ENCODE measurements at places on chromosomes 12 and 14.
A peak's percentile ranks its signal among the peaks of the same experiment; 100 is the strongest.

DNA sequence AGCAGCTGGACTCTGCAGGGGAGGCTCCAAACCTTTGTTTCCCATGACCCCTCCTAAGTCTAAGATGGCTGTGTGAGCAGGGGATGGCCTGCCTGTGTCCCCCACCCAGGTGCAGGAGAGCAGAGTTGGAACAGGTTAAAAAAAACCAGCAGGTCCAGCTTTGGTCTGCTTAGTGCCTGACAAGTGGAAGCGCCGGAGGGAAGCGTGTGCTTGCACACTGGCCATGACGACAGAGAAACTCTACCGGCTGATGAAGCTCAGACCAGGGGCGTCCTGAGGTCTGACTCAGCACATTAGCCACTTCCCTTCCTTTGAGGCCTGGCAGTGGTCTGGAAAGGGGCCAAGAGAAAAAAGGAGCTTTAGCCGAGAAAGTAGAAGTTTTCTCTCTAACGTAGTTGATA, 280.1 kb downstream of the VRK1 start:
- DNase-seq = no peak

DNA sequence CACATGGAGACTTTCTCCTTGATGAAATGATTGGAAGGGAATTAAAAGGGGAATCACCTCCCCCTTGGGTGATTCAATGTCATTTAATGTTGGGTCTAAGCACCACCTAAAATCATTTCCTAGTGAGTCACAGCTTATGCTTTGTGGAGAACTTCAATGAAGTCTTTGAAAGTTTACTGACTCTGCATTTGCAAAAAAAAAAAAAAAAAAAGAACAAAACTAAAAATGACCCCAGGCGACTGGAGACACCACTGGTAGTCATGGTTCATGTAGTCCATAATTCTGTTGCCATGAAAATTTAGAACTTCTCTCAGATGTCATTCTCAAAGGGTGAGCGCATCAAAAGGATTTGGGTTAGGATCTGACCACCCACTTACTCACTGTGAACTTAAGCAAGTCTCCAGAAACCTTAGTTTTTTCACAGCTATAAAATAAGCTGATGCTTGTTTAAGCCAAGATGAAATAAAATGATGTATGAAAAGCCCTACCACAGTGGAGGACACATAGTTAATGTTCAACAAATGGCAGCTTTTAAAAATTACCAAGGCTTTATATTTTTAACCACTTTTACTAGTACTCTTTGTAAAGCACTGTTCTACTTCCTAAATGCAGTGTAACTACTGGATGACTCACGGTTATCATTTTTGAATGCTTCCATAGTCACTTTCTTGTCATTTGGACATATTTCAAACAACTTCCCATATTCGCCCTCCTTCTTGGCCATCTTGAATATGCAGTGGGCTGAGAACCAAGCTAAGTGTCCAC, 18.1 kb upstream of the KSR2 start:
- DNase-seq = no peak

DNA sequence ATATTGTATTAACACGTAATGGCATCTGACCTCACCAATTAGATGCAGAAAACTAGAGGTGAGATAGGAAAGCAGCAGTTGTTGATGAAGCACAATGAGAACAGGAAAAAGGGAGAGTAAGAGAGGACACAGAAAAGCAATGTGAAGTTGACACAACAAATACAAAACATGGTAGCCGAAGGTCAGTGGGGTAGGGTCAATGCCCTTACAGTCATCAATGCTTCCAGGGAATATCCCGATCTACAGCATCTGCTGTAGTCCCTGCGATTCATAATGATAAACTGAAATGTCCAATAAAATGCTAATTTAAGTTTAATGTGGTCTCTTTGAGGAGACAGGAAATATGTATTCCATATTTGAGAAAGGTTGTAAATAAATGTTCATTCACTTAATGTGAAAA, 2.9 kb upstream of the COL2A1 start:
- DNase-seq = no peak

DNA sequence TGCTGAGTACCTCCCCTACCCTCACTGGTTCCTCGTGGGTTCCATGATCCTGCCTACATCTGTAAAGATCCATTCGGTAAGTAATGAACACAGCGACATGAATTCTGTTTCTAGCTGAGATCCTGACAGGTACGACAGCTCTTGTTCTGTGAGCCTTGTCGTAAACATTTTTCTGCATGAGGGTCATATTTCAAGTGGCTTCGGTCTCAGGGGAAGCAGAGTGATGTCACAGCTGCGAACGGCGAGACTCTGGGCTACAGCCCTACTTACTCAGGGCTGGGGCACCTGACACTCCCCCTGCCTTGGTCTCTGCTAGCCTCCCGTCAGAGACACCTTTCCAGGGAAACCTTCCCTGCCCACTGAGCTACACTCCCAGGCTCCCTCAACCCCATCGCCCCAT, 85.8 kb downstream of the RBM19 start:
- DNase-seq = no peak

- DNase-seq = no peak
These were observed 12.1 kb downstream of the SIRT4 start for GRCh38 chr12:120314220-120314619.

DNA sequence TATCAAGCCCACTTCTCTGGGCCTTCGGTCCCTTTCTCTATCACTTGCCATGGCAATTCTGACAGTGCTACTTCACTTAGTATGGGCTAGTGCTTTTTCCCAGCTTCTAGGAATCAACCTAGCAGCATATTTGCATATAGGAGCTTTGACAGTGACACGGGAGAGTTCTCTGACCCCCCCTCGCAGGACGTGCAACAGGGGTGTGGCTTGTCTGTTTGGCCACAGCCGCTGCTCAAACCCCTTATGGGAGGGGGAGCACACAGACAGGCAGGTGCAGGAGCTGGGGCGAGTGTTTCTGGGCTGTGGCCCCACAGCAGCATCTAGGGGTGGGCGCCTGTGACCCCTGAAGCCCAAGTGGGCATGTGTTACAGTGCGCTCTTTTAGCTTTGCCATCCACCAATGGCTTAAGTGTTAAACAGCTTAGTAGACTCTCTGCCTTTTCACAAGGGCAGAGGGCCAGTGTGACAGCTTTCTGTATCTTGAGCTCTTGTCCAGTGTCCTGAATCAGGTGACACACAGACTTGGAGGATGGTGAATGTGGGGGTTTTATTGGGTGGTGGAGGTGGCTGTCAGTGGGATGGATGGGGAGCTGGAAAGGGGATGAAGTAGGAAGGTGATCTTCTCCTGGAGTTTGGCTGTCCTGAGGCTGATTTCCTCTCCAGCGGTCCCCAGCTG, 229.3 kb downstream of the PCNX1 start:
- DNase-seq = no peak

GRCh38 chr12:50088577-50089335, 3.6 kb downstream of the SMARCD1 start:
- DNase-seq = peak; percentile 25

- DNase-seq = no peak
These were observed 403 bp downstream of the ATN1 start for GRCh38 chr12:6928022-6928702.

DNA sequence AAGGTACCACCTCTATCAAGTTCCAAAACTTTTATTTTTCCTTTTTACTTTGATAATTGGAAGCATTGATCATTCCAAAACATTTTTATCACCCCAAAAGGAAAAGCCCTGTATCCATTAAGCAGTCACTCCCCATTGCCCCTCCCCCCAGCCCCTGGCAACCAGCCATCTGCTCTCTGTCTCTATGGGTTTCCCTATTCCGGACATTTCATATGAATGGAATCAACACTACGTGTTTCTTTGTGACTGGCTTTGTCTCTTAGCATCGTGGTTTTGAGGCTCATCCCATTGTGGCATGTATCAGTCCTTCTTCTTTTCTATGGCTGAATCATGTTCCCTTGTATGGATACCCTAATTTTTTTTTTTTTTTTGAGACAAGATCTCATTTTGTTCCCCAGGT, 18.0 kb upstream of the PHETA1 start:
- no peak for DNase-seq

- no peak for DNase-seq
These were observed 33.3 kb upstream of the STON2 start for GRCh38 chr14:81433378-81433777.

- DNase-seq = no peak
These were observed 2.2 kb downstream of the NELL2 start for GRCh38 chr12:44873898-44874297.

DNA sequence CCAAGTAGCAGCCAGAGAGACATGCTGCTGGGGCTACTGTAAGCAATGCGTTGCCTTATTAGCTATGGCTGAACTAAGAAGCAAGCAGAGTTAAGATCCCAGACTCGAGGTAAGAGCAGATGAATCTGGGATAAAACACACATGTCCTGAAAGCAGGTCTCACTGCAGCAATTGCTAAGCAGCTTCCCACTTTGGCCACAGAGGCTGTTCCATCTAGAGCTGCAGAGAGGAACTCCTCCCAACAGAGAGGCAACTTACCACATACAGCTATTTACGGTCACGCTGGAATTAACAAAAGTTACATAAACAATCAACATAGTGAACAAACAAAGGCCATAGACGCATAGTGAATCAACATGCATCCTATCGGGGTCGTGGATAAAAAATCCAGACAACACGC, 90.2 kb downstream of the KSR2 start:
- DNase-seq = no peak

DNA sequence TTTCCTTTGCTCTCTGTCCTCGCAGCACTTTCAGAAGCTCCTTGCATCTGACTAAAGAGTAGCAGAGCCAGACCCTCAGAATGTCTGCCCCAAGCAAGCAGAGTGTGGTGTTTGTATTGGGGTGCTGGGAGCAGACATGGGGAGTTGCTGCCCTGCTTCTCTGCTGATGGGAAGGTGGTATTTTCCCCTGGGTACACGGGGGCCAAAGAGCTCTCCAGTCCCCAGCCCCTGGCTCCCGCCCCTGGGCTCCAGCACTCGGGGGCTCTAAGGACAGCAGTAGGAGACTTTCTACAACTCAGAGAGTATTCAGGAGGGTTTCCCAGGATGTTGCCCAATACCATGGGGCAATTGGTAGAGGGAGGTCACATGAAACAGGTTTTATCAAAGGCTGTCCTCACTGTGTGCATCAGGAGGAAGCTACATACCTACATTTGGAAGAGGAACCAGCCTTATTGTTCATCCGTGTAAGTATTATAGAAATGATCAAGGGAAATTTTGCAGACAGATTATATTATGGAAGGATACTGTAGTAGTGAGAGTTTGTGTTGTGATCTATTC, 50.3 kb downstream of the DAD1 start:
- DNase-seq = no peak

DNA sequence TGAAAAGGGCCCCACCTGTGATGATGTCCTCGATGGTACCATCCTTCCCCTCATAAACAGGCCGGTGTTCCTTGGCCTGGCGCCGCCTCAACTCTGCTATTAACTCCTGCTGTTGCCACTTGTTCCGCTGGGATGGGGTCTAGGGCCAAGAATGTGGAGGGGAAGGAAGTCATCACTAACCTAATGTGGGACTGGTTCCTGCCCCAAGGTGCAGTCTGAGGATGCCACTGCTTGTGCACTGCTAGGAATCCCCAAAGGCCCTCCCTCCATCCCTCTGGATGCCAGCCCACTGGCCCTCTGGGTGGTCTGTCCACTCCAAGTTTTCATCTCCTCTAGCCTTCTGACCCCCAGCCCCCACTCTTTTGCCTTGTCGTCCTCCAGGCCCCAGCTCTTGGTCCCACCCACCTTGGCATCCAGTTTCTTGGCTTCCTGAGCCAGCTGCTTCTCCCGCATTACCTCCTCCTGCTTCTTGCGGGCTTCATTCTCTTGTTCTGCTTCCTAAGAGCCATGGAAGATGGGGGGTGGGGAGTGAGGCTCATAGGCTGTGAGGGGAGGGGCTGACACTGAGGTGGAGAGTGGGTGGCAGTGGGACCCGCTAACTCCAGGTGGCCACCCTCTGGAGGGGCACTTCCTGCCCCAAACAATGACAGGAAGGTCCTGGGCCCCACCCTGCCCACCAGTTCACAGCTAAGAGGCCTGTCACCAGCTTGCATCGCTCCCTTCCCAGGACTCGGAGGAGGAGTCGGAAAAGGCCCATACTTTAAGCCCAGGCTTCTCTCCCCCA, 23.7 kb downstream of the PRPF40B start:
- no peak for DNase-seq

DNA sequence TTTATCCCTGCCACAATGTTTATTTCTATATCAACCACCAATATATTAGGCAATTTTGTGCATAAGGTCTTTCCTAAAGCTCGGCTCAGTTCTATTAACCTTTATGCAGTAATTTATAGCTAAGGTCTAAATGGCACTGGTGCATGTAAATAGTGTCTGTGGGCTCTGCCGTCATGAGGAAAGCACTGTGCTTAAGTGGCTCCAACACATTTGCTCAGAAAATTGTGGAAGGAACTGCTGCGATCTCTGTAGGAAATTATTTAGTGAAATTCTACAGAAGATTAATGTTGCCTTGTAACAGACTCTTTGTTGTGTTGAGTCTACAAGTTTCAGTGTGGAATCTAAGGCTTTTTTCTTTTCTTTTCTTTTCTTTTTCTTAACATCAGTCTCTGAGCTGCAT, 54.0 kb upstream of the EGLN3 start:
- no peak for DNase-seq

DNA sequence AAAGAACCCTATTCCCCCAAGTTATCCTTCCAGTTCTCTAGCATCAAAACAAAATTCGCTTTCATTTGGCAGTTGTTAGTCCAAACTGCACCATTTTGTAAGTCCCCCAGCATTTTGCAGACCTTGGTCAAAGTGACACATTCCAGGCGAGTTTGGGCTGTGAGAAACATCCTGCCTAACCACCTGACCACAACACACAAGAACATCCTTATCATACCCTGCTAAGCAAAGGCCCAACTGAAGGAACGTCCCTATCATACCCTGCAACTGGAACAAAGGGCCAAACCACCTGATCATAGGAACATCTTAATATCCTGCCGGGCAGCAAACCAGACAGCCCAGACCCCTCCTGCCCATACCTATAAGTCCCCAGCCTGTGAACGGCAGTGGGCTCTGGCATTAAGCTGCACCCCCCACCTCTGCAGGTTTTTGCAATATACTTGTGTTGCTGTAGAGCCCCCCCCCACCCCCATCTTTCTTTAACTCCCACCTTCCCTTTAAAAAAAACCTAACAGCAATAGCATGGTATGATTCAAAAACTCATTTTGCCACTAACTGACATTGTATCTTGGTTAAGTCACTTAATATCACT, 2.7 kb downstream of the PCNX4 start:
- no peak for DNase-seq

DNA sequence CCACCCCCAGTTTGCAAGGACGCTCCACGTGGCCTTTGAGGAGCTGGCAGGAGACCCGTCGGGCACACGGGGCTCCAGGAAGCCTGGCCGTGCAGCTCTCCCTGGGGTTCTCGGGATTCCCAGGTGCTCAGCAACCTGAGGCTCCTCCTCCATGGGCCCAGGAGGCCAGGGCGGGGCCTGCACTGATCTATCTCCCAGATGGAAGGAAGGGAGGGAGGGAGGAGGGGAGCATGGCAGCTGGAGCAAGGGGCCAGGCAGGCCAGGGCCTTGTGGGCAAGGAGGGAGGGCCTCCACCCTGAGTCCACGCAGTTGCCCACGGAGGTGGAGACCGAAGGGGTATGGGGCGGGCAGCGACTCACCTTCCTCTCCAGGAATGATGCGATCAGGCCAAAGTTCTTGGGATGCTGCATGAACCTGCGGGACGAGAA, 127.3 kb downstream of the RFLNA start:
- DNase-seq = no peak

GRCh38 chr12:645563-646071, 17.6 kb downstream of the NINJ2 start:
- DNase-seq = no peak

Measured in neural crest cell (in vitro differentiated cells).